ENCODE measurements at places on chromosomes 1 and 21. TPM values are rescaled to one million over a fixed set of nuclear protein-coding genes. Genes with fewer than 3 reads are reported as not detected.

Gene LCE3E
- total RNA-seq: not detected

- no peak for DNase-seq
Observed at GRCh38 chr1:121595089-121595488, 410.3 kb downstream of the SRGAP2C start.

DNA sequence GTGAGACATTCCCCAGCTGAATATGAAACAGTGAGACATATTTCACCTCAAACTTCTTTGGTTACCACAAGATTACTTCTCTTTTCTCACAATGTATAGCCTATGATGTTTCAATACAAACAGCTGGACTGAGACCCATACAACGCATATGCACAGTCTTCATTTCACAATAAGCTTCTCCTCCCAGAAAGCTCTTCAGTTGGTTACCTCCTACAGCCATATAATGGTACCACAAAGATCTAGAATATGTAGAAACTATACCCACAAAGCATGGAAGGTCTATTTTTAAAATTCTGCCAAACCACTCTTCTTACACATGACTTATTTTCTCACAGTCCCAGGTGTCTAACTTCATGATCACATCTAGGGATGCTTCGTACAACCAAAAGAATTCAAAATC is 70.8 kb downstream of the JAK1 start:
- no peak for DNase-seq

DNA sequence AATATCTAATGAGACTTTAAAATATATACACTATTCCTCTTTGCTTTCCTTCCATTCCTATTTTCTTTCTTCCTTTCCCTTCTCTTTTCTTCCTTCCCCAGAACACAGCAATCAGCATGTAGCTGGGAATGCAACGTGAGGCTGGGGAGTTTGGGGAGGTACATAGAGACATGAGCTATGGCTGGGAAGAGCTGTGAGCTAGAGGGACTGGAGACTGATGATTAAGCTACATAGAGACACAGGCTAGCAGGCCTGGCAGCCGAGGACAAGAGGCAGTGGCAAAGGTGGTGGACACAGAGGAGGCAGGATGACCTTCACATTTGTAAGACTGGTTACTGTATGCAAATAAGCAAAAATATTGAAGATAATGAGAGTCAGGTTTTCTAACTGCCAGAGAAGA is 7.5 kb downstream of the LPAR3 start:
- DNase-seq: no peak

DNA sequence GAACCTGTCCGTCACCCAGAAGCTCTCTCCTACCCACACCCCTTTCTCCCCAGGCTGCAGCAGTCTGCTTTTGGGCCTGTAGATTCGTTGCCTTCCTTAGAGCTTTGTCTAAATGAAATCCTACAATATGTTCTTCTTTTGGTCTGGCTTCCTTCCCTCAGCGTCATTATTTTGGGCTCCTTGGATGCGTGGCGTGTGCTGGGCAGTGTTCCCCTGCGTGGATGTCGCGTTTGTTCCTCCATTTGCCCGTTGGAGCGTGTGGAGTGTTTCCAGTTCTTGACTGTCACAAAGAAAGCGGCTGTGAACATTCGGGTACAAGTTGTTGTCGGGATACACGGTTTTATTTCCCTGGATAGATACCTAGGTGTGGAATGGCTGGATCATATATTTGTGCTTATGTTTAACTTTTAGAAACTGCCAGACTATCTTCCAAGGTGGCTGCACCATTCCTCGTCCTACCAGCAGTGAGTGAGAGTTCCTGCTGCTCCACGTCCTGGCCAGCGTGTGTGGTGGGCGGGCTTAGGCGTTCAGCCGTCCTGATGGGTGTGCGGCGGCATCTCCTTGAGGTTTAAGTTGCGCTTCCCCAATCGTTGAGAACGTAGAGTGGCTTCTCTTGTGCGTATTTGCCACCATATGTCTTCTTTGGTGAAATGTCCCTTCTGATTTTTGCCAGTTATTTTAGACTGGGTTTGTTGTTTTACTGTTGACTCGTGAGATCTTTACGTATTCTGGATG is 31.7 kb downstream of the SKI start:
- DNase-seq: peak; percentile 57

DNA sequence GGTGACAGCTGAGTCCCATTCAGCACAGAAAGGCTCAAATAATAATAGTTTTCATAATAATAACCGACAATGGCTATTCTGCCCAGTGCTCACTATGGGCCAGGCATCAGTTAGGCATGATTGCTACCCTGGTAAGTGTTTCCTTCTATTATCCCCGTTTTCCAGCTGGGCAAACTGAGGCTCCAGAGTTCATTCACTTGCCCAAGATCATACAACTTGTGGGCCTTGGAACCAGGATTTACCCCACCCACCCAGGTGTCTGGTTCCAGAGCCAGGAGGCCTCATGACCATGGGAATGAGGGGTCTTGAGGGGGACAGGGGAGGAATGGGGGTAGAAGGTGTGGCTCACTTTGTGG is 518 bp downstream of the PLOD1 start:
- DNase-seq: no peak

DNA sequence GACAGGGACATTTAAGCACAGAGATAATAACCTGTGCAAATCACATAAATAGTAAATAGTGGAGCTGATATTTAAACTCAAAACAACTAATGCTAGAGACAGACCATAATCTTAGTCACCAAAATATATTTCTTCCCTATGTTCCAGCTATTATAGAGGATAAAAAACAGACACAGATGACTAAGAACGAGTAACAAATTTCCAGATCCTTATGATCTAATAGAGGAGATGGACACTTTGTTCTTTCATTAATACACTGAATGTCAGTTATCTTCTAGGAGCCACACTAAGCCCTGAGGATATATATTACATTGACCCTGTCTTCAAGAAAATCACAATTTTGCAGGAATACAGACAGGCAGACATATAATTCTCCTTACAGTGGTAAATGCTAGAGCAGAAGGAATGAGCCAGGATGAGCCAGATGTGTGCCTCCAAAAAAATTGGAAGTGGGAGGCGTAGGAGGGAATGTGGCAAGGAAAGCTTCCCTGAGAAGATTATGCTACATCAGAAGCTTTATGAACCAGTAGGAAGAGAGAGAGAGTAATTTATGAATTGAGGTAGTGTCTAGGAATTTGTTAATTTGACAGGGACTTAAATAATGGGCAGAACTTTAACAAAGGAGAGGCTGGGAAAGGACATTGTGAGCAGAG is 395.4 kb upstream of the BEND5 start:
- no peak for DNase-seq

DNA sequence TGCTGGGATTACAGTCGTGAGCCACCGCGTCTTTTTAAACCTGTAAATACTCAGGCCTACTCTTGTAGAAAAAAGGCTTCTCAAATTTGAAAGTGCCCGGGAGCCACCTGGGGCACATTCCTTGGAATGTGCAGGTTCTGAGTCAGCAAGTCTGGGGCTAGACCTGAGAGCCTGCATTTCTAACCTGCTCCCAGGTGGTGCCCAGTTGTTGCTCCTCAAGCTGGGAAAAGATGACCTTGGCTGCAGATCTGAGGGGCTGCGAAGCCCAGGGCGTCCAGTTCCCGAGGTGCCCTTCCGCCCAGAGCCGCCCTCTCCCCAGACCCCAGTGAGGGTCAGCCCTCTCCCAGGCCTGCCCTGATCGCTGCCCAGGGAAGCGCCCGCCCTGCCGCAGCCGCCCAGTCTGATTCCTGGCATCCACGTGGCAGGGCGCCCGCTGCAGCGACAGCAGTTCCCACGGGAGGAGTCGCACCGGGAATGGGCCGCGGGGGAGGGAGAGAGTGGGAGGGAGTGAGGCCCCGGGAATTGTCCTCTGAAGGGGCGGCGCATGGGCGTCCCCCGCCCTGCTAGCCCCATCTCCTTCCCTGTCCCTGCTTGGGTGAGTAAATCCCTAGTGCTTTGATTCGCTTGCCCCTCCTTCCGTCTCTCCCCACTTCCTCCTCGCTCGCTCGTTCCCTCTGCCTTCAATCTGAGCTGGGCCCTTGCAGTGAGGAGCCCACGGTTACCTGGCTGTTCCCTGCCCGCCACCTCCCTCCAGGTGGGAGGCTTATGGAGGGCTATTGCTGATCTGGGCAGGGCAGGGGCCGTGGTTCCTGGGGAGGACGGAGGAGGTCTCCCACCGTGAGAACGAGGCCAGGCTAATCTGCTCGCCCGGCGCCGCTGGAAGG is 18.8 kb upstream of the TENT5B start:
- peak; percentile 88 for DNase-seq

- no peak for DNase-seq
Observed at GRCh38 chr1:45510972-45511527, 10.6 kb downstream of the PRDX1 start.

GRCh38 chr1:214208460-214208859 is 72.5 kb upstream of the SMYD2 start:
- no peak for DNase-seq

Data from Right ventricle myocardium inferior (tissue), 1 donor.